Ascending aorta (tissue), 2 donors: ENCODE measurements at places on chromosomes 6 and 20. TPM values are rescaled to one million over a fixed set of nuclear protein-coding genes. Genes with fewer than 3 reads are reported as not detected.

The HMGN3 gene
- total RNA-seq = 32.7 TPM

The MDN1 gene
- total RNA-seq = 12.2 TPM

The C6orf118 gene
- total RNA-seq = not detected

The STK38 gene
- total RNA-seq = 10.5 TPM

The RIMS4 gene
- 4.0 TPM for total RNA-seq

The PPP1R14C gene
- not detected for total RNA-seq

The DDR1 gene
- 18.8 TPM for total RNA-seq

The CCDC28A gene
- 0.32 TPM for total RNA-seq

The ADA gene
- total RNA-seq = 0.75 TPM

The SHLD1 gene
- not detected for total RNA-seq

The VGLL2 gene
- not detected for total RNA-seq

The DNAH8 gene
- total RNA-seq = not detected

The TRDN gene
- not detected for total RNA-seq

The LY6G6D gene
- total RNA-seq = not detected

The PTK6 gene
- not detected for total RNA-seq

The PHACTR3 gene
- not detected for total RNA-seq

The KCNB1 gene
- total RNA-seq = not detected

The LBP gene
- total RNA-seq = 18.8 TPM

The PPP1R3G gene
- 1.1 TPM for total RNA-seq

The SLC44A4 gene
- total RNA-seq = not detected

The LIME1 gene
- total RNA-seq = 7.3 TPM

The CDSN gene
- total RNA-seq = not detected

The BAG2 gene
- 7.7 TPM for total RNA-seq

The RNF39 gene
- not detected for total RNA-seq

The RSPH4A gene
- 17.9 TPM for total RNA-seq
